ENCODE measurements at places on chromosomes 5 and 9. TPM values are rescaled to one million over a fixed set of nuclear protein-coding genes. Genes with fewer than 3 reads are reported as not detected.

The NEURL1B gene
- 0.11 TPM for polyA plus RNA-seq

The DMGDH gene
- not detected for polyA plus RNA-seq

DNA sequence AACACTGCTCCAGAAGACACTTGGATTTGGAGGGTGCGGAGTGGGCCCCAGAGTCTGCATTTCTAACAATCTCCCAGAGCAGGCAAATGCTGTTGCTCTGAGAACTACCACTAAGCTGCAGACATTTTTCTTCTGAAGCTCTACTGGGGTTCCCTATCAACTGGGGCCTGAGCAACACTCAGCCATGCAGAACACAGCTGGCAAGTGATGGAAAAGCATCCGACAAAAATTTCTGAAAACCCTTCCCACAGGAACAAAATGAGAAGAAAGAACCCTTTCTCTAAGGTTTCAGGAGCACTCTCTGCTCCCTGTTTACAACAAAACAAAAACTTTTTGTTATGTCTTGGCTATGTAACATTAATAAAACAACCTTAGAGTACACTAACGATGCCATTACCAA, 516.9 kb downstream of the CTNND2 start:
- H3K27ac ChIP-seq = no peak overlapping the region
- no peaks in the 10 kb centered on the region for H3K4me1 ChIP-seq
- H3K27me3 ChIP-seq = no peaks in the 10 kb centered on the region
- H3K36me3 ChIP-seq = no peaks in the 10 kb centered on the region
- H3K4me3 ChIP-seq = no peak overlapping the region

GRCh38 chr5:176779537-176779936, 30.8 kb upstream of the UNC5A start:
- DNase-seq = no peak
- H3K4me1 ChIP-seq = no peaks in the 10 kb centered on the region
- H3K4me3 ChIP-seq = no peak overlapping the region
- H3K27me3 ChIP-seq = no peaks in the 10 kb centered on the region

GRCh38 chr5:173714551-173715428, 98.3 kb upstream of the BOD1 start:
- no peaks in the 10 kb centered on the region for H3K27me3 ChIP-seq
- no peak overlapping the region for H3K27ac ChIP-seq
- no peak overlapping the region for H3K4me3 ChIP-seq
- no peaks in the 10 kb centered on the region for H3K36me3 ChIP-seq
- DNase-seq = no peak
- H3K4me1 ChIP-seq = no peaks in the 10 kb centered on the region

DNA sequence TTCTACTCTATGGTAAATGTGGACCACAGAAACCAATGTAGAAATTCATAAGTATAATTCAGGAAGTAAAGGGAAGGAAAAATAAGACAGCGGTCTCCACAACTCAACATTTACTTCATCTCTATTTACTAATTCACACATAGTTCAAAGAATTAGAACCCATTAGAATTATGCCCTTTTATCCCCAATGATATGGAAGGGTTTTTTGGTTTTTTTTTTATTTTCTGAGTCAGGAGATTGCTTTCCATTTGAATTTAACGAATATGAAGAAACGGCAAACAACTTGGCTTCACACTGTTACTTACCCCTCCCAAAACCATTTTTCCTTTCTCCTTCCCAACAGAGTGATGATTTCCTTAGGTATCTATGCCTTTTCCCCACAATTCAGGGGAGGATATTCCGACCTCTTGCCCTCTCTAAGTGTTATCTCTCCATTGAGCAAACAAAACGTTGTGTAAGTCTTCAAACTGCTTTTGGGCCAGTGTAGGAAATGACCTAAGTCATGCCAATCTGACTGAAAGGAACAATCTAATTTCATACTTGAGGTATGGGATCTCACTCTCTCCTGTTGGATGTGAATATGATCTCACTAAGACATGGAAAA, 72.0 kb downstream of the CETN3 start:
- no peak overlapping the region for H3K27ac ChIP-seq
- no peak for DNase-seq
- no peaks in the 10 kb centered on the region for H3K36me3 ChIP-seq
- H3K27me3 ChIP-seq = no peaks in the 10 kb centered on the region

GRCh38 chr9:118325757-118326156, 621.6 kb downstream of the TLR4 start:
- no peaks in the 10 kb centered on the region for H3K36me3 ChIP-seq
- no peak overlapping the region for H3K27ac ChIP-seq
- no peak for DNase-seq
- H3K4me3 ChIP-seq = no peak overlapping the region

- no peaks in the 10 kb centered on the region for H3K36me3 ChIP-seq
- H3K4me1 ChIP-seq = no peaks in the 10 kb centered on the region
- no peaks in the 10 kb centered on the region for H3K27me3 ChIP-seq
- no peak overlapping the region for H3K4me3 ChIP-seq
Observed at GRCh38 chr5:124519396-124519795, 227.0 kb downstream of the ZNF608 start.

DNA sequence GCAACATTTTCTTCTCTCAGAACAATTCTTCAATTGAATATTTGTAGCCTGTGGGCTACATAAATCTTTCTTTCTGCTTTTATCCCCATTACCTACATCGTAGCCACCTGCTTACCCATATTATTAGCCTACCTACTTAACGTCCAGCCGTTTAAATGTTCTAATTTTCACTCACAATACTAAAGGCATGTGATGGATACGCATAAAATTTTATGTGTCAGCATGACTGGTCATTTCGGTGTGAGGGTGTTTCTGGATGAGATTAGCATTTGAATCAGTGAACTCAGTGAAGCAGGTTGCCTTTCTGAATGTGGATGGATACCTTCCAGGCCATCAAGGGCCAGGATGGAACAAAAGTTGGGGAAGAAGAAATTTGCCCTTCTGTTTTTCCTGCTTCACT, 1722.5 kb upstream of the ACO1 start:
- no peak for DNase-seq
- H3K36me3 ChIP-seq = no peaks in the 10 kb centered on the region
- no peak overlapping the region for H3K4me3 ChIP-seq
- no peaks in the 10 kb centered on the region for H3K27me3 ChIP-seq
- H3K4me1 ChIP-seq = no peaks in the 10 kb centered on the region

- no peak overlapping the region for H3K27ac ChIP-seq
- no peaks in the 10 kb centered on the region for H3K27me3 ChIP-seq
- no peak overlapping the region for H3K4me3 ChIP-seq
Observed at GRCh38 chr9:6711403-6711802, 46.4 kb upstream of the KDM4C start.

DNA sequence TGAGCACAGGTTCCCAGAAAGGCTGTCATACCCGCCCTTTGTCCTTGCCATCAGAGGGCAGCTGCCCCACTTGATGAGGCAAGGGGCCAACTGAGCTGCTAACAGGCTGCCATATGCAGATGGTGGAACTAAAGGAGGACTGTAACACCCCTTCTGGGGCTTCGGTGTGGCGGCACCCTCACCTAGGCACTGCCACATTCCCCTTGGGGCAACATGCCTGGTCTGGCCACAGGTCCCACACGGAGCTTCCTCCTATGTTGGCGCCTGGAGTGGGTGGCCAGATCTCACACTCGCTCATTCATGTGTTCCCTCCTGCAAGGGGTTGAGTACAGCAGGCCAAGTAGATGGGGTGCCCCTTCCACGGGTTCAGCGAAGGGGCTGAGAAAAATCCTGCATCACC, 777.4 kb upstream of the CHD1 start:
- no peak for DNase-seq
- no peaks in the 10 kb centered on the region for H3K27me3 ChIP-seq
- no peak overlapping the region for H3K27ac ChIP-seq
- H3K4me3 ChIP-seq = no peak overlapping the region
- no peaks in the 10 kb centered on the region for H3K36me3 ChIP-seq

DNA sequence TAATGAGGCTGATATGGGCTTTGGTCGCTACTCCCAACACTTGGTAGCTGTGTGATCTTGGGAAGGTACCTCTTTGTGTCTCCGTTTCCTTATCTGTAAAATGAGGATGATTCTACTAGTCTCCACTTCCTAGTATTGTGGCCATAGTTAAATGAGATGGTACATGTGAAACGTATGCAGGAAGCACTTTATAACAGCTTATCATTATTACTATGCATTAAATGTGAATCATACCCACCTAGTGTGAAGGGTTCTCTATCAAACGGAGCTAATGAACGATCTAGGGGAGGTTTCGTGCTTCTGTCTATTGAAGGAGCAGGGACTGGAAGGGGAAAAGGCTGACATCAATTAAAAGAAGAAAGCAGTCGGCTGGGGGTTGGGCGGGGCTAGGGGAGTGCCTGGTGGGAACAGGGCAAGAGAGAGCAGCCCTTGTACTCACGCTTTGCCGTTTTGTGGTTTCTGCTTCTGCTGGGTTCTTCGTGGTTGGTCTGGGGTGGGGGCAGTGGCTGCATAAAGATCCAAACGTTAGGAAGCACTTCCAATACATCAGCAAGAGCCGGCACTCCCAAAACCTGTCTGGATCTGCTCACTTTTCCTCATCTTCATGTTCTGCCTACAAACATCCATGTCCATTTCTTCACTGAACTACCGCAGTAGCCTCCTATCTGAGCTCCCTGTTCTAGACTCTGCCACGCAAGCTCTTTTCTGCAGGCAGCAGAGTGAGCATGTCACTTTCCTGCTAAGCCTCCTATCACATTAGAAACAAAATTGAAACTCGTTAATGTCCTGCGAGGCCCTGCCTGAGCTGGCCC, 30.8 kb downstream of the LCP2 start:
- H3K4me1 ChIP-seq = peaks cover 79% of the 10 kb centered on the region
- peak overlapping the region; percentile 66 for H3K27ac ChIP-seq
- H3K4me3 ChIP-seq = no peak overlapping the region

GRCh38 chr5:62594364-62594984, 15.9 kb downstream of the LRRC70 start:
- no peak for DNase-seq
- H3K27me3 ChIP-seq = no peaks in the 10 kb centered on the region
- H3K27ac ChIP-seq = no peak overlapping the region
- H3K36me3 ChIP-seq = no peaks in the 10 kb centered on the region
- no peaks in the 10 kb centered on the region for H3K4me1 ChIP-seq
- H3K4me3 ChIP-seq = no peak overlapping the region

DNA sequence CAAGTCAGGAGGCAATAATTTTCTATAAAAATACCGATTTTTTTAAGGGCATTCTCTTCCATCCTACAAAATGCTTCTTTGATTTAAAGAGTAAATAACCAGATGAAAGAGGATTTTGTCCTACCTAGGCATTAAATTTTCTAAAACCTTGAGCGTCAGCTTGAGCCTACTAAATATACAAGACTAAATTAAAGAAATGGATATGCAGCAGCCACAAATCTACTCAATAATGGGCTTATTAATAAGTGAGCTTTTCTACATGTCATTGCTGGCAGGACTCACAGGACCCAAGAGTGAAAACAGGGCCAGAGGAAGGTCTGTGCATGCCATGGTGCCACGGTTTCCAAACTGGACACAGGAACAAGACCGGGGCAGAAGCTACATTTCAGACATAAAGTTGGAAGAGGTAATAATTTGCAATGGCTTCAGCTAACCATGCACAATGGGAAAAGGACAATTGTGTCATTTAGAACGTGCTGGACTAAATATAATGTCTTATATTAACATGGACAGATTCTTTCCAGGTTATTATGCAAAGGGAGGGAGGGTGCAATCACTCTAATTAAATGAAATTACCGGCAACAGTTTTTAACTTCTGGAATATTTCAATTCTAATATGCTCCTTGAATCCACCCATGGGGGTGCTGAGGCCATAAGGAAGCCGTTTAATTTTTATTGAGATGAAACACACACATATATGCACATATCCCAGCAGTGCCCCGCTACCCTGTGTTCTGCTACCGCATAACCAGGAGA, 5.2 kb downstream of the WHRN start:
- no peak overlapping the region for H3K27ac ChIP-seq
- no peak overlapping the region for H3K4me3 ChIP-seq
- no peak for DNase-seq
- H3K27me3 ChIP-seq = no peaks in the 10 kb centered on the region
- peaks cover 26% of the 10 kb centered on the region for H3K4me1 ChIP-seq

DNA sequence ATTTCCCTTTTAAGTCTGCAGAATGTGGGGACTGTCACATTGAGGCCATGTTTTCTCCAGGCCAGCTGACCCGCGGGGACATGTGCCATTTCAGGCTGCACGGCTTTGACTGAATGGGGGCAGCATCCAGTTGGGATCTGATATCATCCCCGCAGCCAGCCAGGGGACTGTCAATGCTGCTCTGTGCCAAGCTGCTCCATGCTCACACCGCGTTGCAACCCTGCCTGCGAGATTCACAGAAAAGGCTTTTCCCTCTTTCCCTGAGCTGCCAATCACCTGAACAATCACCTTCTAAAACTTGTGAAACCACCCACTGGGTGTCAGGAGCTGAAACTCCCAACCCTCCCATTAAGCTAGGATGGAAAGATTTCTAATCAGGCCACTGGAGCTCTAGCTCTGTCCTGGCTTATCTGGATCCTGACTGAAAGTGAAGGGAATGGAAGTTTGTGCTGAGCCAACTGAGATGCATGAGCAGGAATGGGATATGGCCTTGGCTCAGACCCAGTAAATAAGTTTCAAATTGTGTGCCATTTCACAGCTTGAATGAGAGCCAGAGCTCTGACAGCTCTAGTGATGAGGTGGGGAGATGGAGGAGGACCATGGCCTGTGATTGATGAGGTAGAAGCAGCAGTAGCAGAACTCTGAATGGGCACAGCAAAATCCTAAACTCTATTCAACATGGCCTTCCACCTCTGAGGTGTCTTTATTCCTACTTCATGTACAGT, 34.5 kb upstream of the ZNF366 start:
- no peaks in the 10 kb centered on the region for H3K36me3 ChIP-seq
- no peaks in the 10 kb centered on the region for H3K27me3 ChIP-seq
- H3K4me3 ChIP-seq = no peak overlapping the region
- H3K27ac ChIP-seq = no peak overlapping the region
- H3K4me1 ChIP-seq = no peaks in the 10 kb centered on the region
